IgD-negative memory B cell (primary cell): ENCODE measurements at places on chromosomes 2 and 18. TPM values are rescaled to one million over a fixed set of nuclear protein-coding genes. Genes with fewer than 3 reads are reported as not detected.

The FSHR gene
- polyA plus RNA-seq = not detected

The RTP5 gene
- not detected for polyA plus RNA-seq

The RAB27B gene
- 1.1 TPM for polyA plus RNA-seq

The CYP27A1 gene
- polyA plus RNA-seq = 0.83 TPM

The SULT1C4 gene
- polyA plus RNA-seq = not detected

The HADHA gene
- 125 TPM for polyA plus RNA-seq

The IL1RL1 gene
- not detected for polyA plus RNA-seq
